Stimulated activated CD4-positive, alpha-beta T cell treated with anti-CD3 and anti-CD28 coated beads, Interleukin-4, amount 100 ng/mL, for 1 hour (primary cell): ENCODE measurements at places on chromosomes 1 and 21.
A peak's percentile ranks its signal among the peaks of the same experiment; 100 is the strongest.

DNA sequence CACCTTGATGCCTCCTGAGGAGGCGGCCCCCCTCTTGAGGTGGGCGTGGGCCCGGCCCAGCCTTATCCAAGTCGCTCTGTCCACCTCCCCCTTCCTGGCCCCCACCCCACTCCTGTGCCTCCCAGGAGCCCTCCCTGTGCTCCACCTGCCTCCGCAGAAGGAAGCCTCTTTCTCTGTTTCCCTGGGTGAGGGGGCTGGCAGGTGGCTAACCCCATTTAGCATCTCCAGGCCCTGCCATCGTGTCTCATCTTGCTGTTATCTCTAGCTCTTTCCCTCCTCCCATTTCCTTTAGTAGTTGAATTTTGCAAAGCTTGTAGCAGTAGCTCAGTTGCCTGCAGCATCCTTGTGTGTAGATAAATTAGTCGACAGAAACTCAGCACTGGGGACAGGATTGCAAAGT, 7.2 kb downstream of the RNF187 start:
- DNase-seq = no peak

DNA sequence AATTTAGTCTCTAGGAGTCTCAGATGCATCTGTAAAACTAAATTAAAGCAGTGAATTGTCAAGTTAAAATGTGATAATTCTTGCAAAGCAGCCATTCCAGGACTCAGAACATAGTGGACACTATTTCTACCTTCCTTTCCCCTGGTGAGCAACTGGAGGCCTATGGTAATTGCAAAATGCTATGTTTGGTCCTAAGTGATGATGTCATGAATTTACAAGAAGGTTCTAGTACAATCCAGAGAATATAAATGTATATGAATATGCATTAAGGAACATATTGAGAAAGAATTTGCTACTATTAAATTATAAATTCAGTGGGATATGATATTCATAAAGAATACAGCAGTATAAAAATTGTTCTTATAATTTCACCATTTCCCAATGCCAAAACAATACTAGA, 32.6 kb downstream of the OMA1 start:
- no peak for DNase-seq

- DNase-seq = no peak
Observed at GRCh38 chr1:85578321-85579295, 2.0 kb upstream of the CCN1 start.

DNA sequence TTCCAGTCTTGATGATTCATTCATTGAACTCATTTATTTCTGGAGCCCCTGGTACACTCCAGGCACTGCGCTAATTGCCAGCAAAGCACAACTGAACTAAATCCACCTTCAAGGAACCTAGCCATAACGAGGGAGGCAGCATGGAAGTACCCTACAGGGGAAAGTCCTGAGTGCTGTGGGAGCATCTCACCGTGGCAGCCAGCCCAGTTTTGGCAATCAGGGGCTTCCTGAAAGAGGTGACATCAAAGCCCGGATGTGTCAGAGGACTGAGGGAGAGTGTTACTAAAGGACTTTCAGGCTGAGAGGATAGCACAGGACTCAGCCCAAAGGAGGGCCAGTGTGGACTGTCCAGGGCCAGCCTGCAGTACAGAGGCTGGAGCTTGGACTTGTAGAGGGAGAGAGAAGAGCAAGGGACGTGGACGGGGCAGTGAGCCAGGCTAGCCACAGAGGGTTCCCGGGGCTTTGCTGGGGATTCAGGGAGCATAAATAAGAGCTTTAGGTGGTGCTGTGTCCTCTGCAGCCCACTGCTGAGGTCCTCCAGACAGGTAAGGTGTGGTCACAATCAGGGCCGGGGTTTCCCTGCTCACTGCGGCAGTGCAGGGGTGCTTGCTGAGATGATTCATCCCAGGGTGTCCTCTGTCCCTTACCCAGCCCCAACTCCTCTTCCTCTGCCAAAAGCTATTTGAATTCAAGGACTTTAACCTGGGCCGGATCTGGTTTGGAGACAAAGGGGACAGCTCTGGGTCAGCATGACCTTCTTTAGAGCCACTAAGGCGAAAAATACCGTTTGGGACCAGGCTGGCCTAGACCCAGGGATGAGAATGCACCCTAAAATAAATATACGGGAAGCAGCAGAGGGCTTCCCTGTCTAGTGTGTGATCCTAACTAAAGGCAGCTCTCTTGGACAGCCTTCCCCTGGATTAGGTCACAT, 128.3 kb downstream of the EDEM3 start:
- no peak for DNase-seq

- peak; percentile 64 for DNase-seq
Observed at GRCh38 chr1:26145041-26145959, 13.6 kb upstream of the FAM110D start.

DNA sequence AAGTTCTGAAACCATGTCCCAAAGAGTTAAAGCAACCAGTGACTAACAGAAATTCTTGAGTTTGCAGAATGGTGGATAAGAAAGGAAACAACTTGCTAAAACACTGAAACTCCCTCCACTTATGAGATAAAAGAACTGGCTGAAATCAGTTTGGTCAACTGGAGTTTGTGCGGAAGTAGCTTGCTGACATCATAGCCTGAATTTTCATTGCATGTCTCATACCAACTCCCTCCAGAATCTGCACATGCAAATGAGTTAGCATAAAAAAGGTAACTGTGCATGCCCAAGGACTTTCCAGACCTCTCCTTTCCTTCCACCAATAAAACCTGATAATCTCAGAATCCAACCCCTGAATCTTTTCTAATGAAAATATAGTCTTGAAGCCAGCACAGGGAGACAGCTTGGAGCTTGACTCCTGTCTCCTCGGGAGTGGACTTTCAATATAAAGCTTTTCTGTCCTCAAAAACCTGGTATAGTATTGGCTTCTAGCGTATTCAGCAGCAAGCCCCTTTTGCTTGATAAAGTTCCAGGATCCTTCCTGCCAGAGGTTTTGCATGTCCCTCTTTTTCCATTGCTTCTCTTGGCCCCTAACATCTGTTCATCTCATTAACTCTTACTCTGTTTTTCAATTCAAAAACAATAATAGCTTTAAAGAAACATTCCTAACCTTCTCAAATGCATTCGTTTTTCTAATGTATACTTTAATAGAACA, 785.8 kb upstream of the ADGRL4 start:
- no peak for DNase-seq

- no peak for DNase-seq
Observed at GRCh38 chr1:59696421-59697115, 118.2 kb upstream of the HOOK1 start.

DNA sequence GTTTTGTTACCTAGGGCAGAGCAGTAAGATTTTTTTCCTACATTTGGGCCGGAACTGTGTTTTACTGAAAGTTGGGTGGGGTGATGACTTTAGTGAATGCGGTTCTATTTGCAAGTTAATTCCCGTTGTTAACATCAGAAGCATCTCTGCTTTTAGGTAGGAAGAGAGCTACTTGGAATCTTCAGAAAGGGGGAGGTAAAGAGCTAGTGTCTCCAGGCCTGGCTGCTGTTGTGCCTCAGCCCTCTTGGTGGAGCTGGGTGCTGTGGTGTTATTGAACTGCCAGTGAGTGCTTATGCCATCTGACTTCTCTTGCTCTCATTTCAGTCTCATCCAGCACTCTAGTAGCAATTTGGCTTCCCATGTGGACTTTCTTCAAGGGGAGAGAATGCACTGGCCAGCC, 3.4 kb downstream of the KDM4A start:
- DNase-seq = no peak

DNA sequence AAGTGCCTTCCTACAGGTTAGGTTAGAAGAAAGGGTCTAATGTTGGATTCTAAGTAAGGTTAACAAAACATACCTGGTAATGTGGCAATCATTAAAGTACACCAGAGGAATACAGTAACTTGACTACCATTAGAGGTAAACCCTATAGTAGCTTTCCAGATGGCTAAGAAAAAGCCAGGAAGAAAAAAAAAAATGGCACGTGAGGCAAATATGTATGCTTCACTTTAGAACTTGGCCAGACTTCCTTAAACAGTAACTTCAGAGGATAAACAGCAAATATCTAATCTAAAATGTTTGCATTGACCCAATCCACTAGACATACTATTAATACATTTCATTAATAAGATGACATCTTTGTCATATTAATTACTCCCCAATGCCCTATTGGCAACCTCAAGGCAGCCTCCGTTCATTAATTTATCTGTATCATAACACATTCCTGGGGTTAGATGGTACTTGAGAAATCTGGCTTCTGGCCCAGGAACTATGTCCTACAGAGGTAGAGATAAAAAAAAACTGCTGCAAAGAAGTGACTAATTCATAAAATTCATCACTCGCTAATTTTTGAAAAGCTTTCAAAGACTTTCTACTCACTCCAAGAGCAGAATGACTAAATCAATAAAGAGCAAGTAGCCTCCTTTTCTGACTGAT, 5.8 kb downstream of the DCAF8 start:
- no peak for DNase-seq

DNA sequence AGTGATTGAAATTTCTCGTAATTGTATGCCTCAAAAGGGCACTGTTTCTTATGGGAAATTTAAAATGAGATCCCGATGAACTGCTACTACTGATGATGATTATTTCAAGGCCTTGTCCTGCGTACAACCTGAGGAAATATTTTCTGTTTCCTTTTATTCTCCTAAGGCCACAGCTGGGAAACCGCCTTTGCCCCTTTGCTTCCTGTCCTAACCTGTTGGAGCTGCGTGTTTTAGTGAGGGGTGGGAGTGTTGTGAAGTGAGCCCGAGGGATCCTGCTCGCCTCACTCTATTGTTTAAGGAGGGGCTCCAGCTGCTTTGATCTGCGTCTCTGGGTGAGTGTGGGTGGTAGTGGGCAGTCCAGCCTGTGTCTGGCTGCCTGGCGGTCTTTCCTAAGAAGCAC, 14.4 kb downstream of the LAMC2 start:
- DNase-seq = no peak

DNA sequence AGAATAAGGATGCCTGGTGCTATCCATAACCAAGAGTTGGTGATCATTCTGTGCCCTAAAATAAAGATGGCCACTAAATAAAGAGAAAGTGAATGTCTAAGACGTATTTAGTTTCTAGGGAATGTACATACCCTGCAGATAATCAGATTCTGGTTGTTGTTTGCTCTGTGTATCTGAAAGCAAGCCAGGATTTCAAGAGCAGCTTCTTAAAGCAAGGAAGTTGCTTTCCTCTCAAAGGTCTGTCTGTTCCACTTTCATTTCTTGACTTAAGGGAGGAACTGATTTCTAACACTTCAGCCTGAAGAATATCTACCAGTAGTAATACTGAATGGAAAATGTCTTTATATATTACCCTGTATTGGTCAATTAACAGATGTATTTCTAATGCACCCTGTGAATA, 88.8 kb downstream of the KIF1B start:
- DNase-seq = no peak

- DNase-seq = no peak
Observed at GRCh38 chr1:110627764-110628163, 21.6 kb upstream of the KCNA2 start.

DNA sequence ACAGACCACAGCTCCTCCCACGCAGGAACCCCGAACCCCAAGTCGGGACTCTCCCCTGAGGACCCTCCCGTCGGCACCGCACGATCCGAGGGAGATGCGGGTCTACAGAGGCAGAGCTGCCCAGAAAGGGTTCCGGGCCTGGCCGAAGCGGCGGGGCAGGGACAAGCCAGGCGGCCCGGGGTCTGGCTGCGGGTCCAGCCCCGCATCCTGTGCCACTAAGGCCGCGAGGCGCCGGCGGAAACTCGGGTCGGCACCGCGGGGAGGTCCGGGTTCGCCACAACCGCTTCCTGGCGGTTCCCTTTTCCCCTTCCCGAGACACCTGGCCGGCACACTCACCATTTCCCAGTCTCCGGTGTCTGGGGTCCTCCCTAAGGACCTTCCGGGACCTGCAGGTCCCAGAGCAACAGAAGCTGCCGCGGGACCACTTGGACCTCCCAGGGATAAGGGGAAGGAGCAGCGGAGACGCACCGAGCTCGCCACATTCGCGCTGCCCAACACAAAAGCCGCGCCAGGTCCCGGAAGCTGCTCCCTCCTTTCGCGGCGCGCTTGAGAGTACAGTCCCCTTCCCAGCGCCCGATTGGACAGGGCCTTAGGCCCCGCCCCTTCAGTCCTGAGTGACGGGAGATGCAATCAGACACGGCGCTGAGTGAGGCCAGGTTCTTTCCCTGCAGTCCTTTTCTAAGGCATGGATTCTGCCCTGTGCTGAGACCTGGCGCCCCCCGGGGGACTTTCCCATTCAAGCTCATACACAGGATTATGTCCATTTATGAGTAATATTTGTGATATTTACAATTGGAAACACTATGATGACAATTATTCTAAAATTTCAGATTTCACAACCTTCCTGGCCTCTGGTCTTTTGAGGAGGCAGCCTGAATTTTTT, at the start of gene ZNF670:
Gene ZNF670 (minus strand): TSS at position 554 of the 883 bp plus-strand sequence. CDS start 215 bp downstream, at position 339.
- peak; percentile 92 for DNase-seq

- DNase-seq = no peak
Observed at GRCh38 chr21:35309316-35309715, 260.2 kb upstream of the RUNX1 start.

GRCh38 chr1:32276032-32276782, 15.7 kb upstream of the HDAC1 start:
- DNase-seq = no peak

GRCh38 chr1:89070509-89070908, 5.5 kb upstream of the GBP1 start:
- no peak for DNase-seq

DNA sequence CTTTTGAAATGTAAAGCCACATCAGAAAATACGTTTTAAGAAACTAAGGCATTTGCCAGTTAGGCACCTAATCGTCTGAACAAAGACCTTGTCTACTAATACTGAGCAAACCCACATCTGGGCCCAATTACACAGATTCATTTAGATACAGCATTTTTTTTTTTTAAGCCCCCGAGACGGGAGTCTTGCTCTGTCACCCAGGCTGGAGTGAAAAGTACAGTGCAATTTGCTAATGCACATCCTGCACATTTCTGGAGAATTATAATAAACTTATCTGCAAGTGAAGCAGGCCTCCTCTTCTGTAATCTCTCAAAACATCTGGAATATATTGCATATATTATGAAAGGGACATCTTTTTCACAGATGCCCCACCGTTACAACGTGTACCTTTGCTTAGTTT, 3.3 kb downstream of the RSRP1 start:
- DNase-seq = no peak

- no peak for DNase-seq
Observed at GRCh38 chr1:231001892-231002291, 23.0 kb downstream of the ARV1 start.

GRCh38 chr1:145995148-145995881, 1.1 kb downstream of the TXNIP start:
- no peak for DNase-seq

DNA sequence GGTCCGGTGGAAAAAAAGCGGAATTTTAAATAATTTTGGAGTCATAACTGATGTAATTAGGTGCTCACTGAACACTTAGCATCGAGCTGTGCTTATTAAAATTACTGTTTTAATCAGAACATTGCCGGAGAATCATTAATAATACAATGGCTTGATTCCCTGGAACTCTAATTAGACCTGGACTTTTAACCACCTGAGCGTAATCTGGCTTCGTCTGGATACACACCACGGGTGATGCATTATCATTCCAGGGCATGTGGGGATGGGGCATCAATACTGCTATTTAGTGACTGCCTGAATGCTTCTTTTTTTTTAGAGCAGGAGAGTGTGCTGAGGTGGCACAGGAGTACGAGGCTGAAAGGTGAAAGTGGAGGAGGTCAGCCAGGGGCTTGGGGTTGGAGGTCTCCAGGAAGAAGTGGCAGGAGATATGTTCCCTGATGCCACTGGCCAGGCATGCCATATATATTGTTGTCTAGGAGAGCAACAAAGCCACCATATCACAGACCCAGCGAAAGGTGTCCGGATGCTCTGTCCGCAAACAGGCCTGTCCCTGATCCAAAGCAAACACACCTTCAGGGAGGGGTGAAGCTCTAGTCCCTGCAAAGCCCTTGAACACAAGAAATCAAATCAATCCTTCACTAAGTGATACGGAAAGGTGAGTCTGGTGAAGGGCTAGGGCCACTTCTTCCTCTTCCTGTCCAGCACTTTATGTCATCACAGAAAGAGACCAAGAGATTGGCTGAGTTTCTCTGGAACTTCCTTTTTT, 125.2 kb downstream of the PLXNA2 start:
- no peak for DNase-seq
